ENCODE measurements at places on chromosomes 3 and 15.

- no peak for DNase-seq
Measured at GRCh38 chr15:73550190-73550589, 83.0 kb downstream of the NPTN start.

DNA sequence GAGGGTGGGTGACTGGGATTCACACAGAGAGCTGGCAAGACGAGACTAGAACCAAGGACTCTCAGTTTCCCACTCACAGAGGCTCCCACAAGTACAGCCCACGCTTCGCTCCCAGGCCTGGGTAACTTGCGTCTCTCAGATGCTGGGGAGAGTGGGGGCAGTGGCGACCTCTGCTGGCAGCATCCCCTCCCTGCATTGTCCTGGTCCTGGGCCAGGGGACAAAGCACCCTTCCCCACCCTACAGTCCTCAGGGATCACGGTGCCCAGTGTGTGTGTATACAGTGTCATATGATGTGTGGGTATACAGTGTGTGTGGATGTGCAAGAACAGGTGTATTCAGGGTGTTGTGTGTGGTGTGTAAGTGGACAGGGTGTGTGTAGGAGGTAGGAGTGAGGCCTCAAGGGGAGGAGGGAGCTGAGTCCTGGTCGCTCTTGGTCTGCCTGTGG lies 12.8 kb downstream of the VILL start:
- DNase-seq = no peak

DNA sequence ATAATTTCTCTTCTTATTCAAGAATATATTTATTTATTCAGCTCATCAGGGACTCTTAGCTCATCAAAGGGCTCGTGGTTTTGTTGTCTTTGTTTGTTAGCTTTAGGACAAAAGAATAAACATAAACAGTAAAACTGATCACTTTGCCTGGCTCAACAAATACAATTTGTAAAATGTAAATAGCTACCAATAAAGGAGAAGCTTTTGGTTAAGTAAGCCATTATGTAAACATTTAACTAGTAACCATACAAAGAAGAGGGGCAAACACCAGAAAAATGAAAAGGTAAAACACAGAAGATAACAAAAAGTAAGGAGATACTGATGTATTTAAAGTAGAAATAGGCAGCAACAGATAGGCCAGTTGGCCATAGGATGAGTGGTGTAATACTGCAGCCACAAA lies 761.7 kb downstream of the ROBO1 start:
- DNase-seq = no peak

- DNase-seq = peak; percentile 13
Measured at GRCh38 chr3:190883973-190884832, 21.7 kb upstream of the GMNC start.

GRCh38 chr15:69323893-69324430 lies 25.2 kb downstream of the PAQR5 start:
- no peak for DNase-seq

DNA sequence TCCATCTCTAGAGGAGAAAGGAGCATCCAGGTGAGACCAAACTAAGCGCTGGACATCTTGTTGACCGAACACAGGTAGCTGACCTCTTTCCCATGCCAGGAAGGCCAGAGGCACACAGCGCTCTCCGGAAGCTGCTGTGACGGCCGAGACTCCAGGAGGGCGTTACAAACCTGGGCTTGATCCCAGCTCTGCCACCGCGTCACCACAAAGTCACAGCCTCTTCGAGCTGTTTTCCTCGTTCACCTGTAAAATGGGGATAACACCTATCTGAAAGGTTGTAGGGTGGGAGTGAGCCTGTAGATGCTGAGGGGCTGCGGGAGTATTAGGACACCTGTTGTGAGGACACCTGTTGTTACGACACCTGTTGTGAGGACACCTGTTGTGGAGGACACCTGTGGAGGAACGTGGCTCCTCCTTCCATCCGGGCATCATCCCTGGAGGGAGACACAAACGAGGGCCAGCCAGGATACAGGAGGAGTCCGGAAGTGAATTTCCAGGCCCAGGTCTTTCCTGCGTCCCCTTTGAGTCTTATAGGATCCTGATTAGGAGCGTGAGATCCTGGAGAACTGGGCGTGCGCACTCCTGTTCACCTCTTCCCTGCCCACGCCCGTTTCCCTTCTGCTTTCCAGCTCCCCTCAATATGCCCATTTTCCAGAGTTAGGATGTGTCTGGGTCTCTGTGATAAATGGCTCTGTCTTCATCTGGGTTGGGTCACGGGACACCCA lies 2.3 kb upstream of the MUC4 start:
- no peak for DNase-seq

DNA sequence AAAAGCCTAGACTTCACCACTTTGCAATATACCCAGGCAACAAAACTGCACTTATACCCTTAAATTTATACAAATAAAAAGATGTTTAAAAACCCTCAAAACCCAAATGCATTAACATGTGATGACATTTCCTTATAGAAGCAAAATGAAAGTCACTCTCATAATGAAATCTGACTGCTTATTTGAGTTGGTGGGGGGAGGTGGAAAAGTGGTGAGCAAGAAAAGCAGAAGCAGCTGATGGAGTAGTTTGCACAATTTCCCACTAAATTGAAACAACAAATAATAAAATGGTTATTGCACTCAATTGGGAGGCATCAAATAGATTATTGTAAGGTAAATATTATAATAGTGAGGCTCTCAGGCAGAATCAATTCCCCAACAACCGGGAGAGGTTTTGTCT lies 54.0 kb upstream of the GADL1 start:
- DNase-seq = no peak

- DNase-seq = no peak
Measured at GRCh38 chr3:53168175-53168923, 7.3 kb downstream of the PRKCD start.

GRCh38 chr3:148366743-148367410 lies 330.8 kb upstream of the AGTR1 start:
- DNase-seq = peak; percentile 6

DNA sequence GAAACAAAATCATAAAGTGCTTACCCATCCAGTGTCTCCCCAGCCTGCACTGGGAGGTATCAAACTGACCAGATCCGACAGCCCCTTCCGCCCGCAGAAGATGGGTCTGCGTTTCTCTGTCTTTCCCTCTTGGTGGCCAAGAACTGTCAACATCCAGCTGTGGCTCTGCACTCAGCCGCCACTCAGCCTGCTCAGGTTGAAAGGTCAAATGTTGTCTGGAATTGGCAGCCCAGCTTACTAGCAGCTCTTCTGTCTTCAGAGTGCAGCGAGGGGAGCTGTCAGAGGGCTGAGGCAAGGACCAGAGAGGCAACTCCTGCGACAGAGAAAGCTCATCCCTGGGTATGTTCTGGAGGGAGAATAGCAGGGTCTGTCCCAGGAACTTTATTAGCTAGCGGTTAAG lies 45.4 kb downstream of the GOLGA6L2 start:
- no peak for DNase-seq

- DNase-seq = no peak
Measured at GRCh38 chr15:95254263-95254662, 1022.9 kb downstream of the MCTP2 start.

DNA sequence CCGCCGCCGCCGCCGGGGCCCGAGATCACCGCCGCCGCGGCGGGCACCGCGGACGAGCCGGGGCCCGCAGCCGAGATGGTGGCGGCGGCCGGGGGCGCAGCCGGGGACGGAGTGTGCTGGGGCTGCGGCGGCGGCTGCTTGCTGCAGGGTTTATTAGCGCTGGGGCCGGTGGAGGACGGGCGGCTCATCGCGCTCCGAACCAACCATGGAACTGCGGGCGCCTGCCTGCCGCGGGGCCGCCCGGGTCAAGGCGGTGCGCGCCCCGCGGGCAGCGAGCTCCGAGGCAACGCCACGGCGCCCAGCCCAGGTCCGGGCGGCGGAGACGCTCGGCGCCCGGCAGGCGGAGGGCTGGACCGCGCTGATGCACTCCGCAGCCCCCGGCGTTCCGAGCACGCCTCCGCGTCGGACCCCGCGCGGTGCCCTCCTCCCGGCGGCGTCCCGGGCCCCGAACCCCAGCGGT lies 277 bp downstream of the SIAH2 start:
- no peak for DNase-seq

DNA sequence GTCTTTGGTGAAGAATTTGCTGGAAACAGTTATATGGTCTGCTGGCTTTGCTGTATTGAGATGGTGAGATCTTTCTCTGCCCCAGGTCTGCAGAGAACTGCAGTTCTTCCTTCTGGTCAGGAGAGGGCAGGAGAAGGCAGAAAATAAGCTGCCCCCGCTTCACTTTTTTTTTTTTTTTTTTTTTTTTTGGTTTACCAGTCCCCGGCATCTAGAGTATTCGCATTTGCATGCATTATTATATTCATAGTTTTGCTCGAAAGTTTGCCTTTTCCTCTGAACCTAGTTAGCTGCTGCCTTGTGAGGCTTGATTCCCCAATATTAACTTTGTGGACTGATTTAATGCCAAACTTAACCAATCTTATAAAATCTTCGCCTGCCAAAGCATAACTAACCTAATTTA lies 10.6 kb upstream of the PARL start:
- no peak for DNase-seq

- DNase-seq = no peak
Measured at GRCh38 chr3:118055381-118055780, 979.3 kb downstream of the IGSF11 start.

DNA sequence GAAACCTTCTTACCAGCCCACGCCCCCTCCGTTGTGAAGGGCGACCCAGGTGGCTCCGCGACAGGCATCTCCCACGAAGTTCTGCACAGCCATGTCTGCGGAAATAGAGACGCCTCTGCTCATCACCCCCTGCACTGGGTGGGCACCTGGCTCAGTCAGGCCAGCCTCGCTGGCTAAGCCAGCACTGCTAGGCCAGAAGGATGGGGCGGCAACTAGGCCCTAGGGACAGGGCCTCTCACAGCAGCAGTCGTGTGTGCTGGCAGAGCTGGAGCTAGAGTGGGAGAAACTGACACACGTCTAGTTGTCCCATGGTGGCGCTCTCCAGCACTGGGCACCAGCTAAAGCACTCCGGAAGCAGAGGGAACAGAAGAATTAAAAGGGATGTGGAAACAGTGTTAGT lies 12.5 kb upstream of the ZXDC start:
- no peak for DNase-seq

- DNase-seq = no peak
Measured at GRCh38 chr3:26799679-26800317, 177.2 kb downstream of the LRRC3B start.

DNA sequence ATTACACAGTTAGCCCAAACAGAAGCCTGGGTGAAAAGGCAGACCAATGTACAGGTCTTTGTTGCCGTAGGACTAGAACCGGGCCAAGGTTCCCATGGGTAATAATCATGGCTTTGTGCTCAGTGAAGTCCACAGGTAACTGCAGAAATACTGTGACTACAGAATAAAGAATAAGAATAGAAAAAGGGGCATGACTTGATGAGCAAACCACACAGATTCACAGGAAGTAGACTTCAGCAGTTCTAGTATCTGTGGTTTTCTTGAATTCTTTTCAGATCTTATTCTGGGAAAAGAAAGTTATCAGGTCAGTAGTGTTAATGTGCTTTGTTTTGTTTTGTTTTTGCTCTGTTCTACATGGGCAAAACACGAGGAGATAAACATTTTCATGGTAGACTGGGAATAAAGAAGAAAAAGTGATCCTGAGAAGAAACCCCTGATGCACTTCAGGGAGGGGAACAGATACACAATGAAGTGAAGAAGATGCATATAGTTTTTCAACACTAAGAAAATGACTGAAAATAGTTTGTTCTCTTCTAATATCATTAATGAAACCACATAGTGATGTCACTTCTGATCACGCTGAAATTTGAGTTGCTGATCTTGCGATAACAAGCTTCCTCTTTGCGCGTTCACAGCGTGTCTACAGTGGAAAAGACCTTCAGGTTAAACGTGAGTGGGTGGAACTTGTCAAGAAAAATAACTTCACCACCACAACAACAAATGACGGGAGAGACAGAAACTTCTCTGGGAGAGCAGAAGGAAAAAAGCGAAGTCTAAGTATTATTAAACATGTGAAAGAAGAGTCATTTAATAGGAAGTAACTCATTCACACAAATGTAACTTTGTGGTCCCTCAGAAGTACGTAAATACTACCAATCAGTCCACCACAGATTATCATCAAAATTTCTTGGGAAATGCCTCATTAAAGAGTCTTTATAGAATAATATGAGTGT lies 315.8 kb upstream of the SATB1 start:
- no peak for DNase-seq

- DNase-seq = no peak
Measured at GRCh38 chr15:82750831-82751180, 41.1 kb upstream of the AP3B2 start.

- no peak for DNase-seq
Measured at GRCh38 chr3:30495172-30496065, 111.0 kb upstream of the TGFBR2 start.

- no peak for DNase-seq
Measured at GRCh38 chr15:101244036-101244781, 7.6 kb downstream of the CHSY1 start.

DNA sequence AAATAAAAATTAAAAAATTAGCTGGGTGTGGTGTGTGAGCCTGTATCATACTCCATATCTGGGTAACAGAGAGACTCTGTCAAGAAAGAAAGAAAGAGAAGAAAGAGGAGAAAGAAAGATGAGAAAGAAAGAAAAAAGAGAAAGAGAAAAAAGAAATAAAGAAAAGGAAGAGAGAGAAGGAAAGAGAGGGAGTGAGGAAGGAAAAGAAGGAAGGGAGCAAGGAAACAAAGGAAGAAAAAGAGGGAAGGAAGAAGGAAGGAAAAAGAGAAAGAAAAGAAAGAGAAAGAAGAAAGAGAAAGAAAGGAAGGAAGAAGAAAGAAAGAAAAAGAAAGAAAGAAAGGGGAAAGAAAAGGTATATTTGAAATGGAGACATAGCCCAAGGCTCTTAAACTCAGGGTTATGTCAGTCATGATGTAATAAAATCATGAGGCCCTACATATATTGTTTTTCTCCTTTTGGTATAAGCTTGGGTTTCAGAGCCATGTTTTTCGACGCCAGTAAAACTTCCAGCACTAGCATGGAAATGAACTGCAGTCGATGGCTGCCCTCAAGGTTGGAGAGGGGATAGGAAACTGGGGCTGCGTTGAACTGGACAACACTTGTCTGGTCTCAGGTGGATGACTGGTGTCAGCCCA lies 38.0 kb upstream of the RFTN1 start:
- DNase-seq = no peak

GRCh38 chr3:73427048-73427706 lies 197.6 kb downstream of the PDZRN3 start:
- no peak for DNase-seq
